A549 treated with CpdA at 1 μM for 4 hours (cell line): ENCODE measurements at places on chromosomes 16 and 17. TPM values are rescaled to one million over a fixed set of nuclear protein-coding genes. Genes with fewer than 3 reads are reported as not detected.

Gene SLC5A11
- total RNA-seq, result 0.45 to 0.72 TPM (median 0.64 TPM) in 5 replicates

Gene ZMYND15
- 0.28 to 1.0 TPM (median 0.46 TPM) in 5 replicates for total RNA-seq

Gene OR1E2
- not detected in 5 replicates for total RNA-seq

Gene RAI1
- 28.9 to 43.7 TPM (median 38.1 TPM) in 5 replicates for total RNA-seq

Gene AATK
- total RNA-seq, result 0.23 to 0.52 TPM (median 0.43 TPM) in 5 replicates

Gene C17orf78
- not detected in 5 replicates for total RNA-seq

Gene BRCA1
- total RNA-seq, result 23.2 to 32.9 TPM (median 27.6 TPM) in 5 replicates

Gene ENO3
- 48.2 to 65.0 TPM (median 54.7 TPM) in 5 replicates for total RNA-seq

Gene ABCC11
- 0.03 to 0.28 TPM (median 0.09 TPM) in 4 of 5 replicates, not detected in the other for total RNA-seq

Gene PRR35
- 0.08 to 0.20 TPM (median 0.09 TPM) in 3 of 5 replicates, not detected in the others for total RNA-seq

Gene TMEM95
- not detected in 5 replicates for total RNA-seq

Gene PARD6A
- 1.4 to 2.3 TPM (median 1.7 TPM) in 5 replicates for total RNA-seq

Gene PPM1E
- 0.03 to 0.09 TPM (median 0.08 TPM) in 5 replicates for total RNA-seq

Gene TM4SF5
- total RNA-seq, result 0.48 to 0.91 TPM (median 0.65 TPM) in 5 replicates

Gene OR3A3
- not detected in 5 replicates for total RNA-seq

Gene SALL1
- 0.07 to 0.24 TPM (median 0.10 TPM) in 5 replicates for total RNA-seq

Gene KCNG4
- not detected in 5 replicates for total RNA-seq

Gene KCNH6
- not detected in 5 replicates for total RNA-seq
